Psoas muscle (tissue), 8 donors: ENCODE measurements at places on chromosomes 16 and 17. TPM values are rescaled to one million over a fixed set of nuclear protein-coding genes. Genes with fewer than 3 reads are reported as not detected.

Gene FBXW10B
- total RNA-seq = 1.3 TPM

- no peaks in the 10 kb centered on the region for H3K36me3 ChIP-seq
- H3K27ac ChIP-seq = no peak overlapping the region
- peaks cover 23% of the 10 kb centered on the region for H3K27me3 ChIP-seq
- H3K4me1 ChIP-seq = no peaks in the 10 kb centered on the region
Observed at GRCh38 chr17:72135546-72136325, 14.9 kb downstream of the SOX9 start.

Gene SLC5A10
- total RNA-seq = not detected

- no peaks in the 10 kb centered on the region for H3K4me1 ChIP-seq
- no peak overlapping the region for H3K4me3 ChIP-seq
- H3K27me3 ChIP-seq = peaks cover under 1% of the 10 kb centered on the region
- no peak overlapping the region for H3K27ac ChIP-seq
Observed at GRCh38 chr16:24430954-24431760, 108.2 kb upstream of the RBBP6 start.

Gene NHLRC4
- total RNA-seq = 0.39 TPM

DNA sequence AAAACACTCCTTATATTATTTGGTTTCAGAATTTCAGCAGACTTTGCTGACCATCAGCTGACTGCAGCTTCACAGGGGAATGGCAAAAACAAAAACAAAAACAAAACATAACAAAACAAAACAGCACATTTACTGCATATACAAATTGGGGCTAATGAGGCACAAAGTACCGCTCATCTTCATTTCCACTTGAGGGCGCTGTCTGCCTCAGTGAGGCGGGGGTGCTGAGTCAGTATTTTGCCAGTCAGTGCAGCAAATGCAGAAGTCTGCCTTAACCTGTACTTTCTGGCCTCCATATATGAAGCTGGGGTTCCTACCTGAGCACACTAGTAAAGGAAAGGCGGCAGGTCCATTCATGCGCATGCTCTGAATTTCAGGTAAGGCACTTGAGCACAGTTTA, 13.5 kb upstream of the DYNLRB2 start:
- no peak overlapping the region for H3K27ac ChIP-seq
- H3K36me3 ChIP-seq = no peaks in the 10 kb centered on the region
- H3K4me3 ChIP-seq = no peak overlapping the region
- peaks cover 4% of the 10 kb centered on the region for H3K27me3 ChIP-seq
- H3K4me1 ChIP-seq = no peaks in the 10 kb centered on the region
- no peak for DNase-seq

DNA sequence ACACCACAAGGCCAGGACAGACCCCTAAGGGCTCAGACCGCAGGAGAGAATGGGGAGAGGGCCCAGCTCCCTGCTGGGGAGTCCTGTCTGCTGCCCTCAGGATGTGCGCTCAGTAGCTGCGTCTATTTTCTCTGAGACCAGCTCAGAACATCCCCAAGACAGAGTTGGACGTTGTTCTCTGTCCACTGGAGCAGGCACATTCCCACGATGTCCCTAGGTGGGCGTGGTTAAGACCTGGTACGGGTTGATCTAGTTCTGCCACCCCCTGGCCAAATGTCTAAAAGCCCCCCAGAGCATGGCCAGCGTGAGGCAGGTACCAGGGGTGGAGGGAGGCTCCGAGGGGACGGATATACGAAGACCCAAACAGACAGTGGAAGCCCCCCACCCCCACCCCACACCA, 842 bp upstream of the CALB2 start:
- peaks cover 5% of the 10 kb centered on the region for H3K4me1 ChIP-seq
- no peak overlapping the region for H3K4me3 ChIP-seq
- DNase-seq = no peak
- H3K36me3 ChIP-seq = no peaks in the 10 kb centered on the region
- H3K27me3 ChIP-seq = no peaks in the 10 kb centered on the region

DNA sequence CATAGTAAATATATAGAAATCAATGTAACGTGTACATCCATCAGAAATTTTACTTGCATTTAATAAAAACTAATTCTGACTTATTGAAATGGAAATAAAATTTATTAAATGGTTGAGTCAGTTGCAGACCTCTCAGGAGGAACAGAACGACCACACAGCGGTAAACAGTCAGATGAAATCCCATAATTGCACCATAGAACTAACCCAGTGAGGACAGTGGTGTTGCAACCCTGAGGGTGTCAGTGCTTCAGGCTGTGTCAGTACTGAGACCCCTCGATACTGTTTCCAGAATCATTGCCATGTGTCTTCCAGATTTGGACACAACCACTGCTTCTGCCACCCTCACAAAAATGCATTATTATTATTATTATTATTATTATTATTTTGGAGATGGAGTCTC, 29.0 kb upstream of the SSTR2 start:
- peaks cover 4% of the 10 kb centered on the region for H3K27me3 ChIP-seq
- no peak overlapping the region for H3K27ac ChIP-seq
- H3K4me3 ChIP-seq = no peak overlapping the region
- no peaks in the 10 kb centered on the region for H3K36me3 ChIP-seq
- H3K4me1 ChIP-seq = no peaks in the 10 kb centered on the region

- peak; percentile 78 for DNase-seq
- H3K27me3 ChIP-seq = no peaks in the 10 kb centered on the region
- H3K27ac ChIP-seq = peak overlapping the region; percentile 99
- H3K4me3 ChIP-seq = peak overlapping the region; percentile 72
Observed at GRCh38 chr17:81939881-81940385, 2.8 kb upstream of the PYCR1 start.

Gene CDH1
- total RNA-seq = 0.24 TPM

GRCh38 chr16:23896832-23897821, 61.3 kb downstream of the PRKCB start:
- no peak overlapping the region for H3K4me3 ChIP-seq
- DNase-seq = no peak
- no peaks in the 10 kb centered on the region for H3K27me3 ChIP-seq
- H3K4me1 ChIP-seq = no peaks in the 10 kb centered on the region

Gene SULT1A1
- 22.8 TPM for total RNA-seq

GRCh38 chr17:76989519-76989918, 121.3 kb downstream of the MGAT5B start:
- H3K4me1 ChIP-seq = no peaks in the 10 kb centered on the region
- H3K4me3 ChIP-seq = no peak overlapping the region
- H3K27me3 ChIP-seq = peaks cover 19% of the 10 kb centered on the region
- DNase-seq = no peak
- H3K27ac ChIP-seq = no peak overlapping the region

DNA sequence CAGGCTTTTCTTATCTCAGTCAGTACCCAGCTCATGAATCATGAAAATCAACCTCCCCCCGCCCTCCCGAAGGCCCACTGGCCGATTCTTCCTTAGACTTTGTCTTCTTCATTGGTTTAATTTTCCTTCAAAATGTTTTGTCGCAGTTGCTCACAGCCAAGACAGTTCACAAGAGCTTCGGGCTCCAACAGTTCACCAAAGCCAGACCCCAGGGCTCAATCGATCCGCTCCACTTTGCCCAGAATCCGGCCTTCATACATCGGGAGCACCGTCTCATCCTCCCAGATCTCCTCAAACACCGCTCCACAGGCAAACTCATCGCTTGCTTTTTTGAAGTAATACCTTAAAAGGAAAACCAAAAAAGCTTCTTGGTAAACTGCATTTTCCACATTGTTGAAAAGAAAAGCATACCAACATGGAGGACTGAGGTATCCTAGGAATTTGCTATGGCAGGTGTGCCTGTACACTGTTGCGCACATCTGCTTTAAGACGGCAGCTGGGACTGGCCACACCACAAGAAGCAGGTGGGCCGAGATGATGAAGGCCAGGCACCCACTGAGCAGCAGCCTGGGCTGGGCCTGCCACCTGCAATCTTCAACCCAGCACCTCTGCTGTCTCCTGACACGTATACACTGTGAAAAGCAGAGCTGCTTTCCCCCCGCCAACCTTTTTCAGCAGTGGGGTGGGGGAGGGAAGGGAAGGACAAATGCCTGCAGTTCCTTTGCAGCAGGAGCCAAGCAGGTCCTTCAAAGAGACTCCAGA, 31.5 kb downstream of the AXIN2 start:
- H3K4me3 ChIP-seq = no peak overlapping the region
- H3K36me3 ChIP-seq = peaks cover 69% of the 10 kb centered on the region
- no peak overlapping the region for H3K27ac ChIP-seq
- no peak for DNase-seq
- H3K4me1 ChIP-seq = peaks cover 11% of the 10 kb centered on the region

- no peaks in the 10 kb centered on the region for H3K27me3 ChIP-seq
- H3K4me3 ChIP-seq = peak overlapping the region; percentile 7
Observed at GRCh38 chr16:9097266-9098219, 6.1 kb downstream of the HAPSTR1 start.

GRCh38 chr16:50900391-50900942, 158.6 kb downstream of the CYLD start:
- H3K36me3 ChIP-seq = no peaks in the 10 kb centered on the region
- no peaks in the 10 kb centered on the region for H3K4me1 ChIP-seq
- DNase-seq = no peak
- H3K4me3 ChIP-seq = no peak overlapping the region

- no peak overlapping the region for H3K27ac ChIP-seq
- no peaks in the 10 kb centered on the region for H3K36me3 ChIP-seq
- no peak for DNase-seq
- no peaks in the 10 kb centered on the region for H3K4me1 ChIP-seq
- H3K27me3 ChIP-seq = no peaks in the 10 kb centered on the region
- H3K4me3 ChIP-seq = no peak overlapping the region
Observed at GRCh38 chr17:27654136-27654535, 23.1 kb downstream of the LGALS9 start.

DNA sequence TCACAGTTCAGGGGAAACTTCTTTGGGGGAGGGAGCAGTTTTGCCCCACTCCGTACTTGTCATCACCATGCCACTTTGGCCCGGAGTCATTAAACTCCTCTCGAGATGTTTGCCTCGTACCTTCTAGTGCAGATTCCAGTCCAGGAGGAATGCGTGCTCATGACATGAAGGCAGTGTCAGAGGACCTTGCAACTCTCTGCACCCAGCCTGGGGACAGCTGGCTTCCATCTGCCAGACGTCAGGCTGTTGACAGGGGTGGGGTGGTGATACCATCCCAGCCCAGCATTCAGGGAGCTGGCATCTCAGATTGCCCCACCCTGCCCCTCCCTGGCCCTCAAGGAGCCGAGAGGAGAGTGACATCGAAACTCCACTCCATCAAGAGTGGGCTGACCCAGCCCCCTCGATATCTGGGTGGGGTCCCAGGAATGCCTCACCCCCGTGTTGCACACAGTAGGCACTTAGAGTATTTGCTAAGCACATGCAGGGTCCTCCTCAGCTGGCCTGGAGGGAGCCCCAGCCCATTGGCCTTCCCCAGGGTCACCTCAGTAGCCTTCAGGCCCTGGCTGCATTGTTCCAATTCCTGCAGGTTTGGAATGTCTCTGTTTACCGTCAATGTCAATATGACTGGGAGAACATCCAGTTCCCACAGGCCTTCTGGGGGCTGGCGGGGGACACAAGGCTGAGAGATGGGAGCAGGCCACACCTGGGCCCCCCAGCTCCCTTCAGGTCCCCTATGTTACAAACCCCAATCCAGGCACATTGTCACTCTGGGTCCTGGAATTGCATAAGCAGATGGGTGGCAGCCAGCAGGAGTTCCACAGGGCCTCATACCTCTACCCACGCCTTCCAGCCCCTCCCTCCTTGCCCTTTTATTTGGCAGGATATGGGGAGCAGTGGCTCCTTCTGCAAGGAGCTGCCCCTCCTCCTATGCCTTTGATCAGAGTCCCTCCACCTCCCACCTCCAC, 21.3 kb upstream of the EMP2 start:
- H3K27me3 ChIP-seq = no peaks in the 10 kb centered on the region
- DNase-seq = no peak
- H3K4me3 ChIP-seq = no peak overlapping the region
- no peak overlapping the region for H3K27ac ChIP-seq
- peaks cover 6% of the 10 kb centered on the region for H3K4me1 ChIP-seq
- no peaks in the 10 kb centered on the region for H3K36me3 ChIP-seq

GRCh38 chr17:60260540-60260939, 110.8 kb downstream of the CA4 start:
- no peaks in the 10 kb centered on the region for H3K4me1 ChIP-seq
- peaks cover 82% of the 10 kb centered on the region for H3K36me3 ChIP-seq
- H3K27me3 ChIP-seq = no peaks in the 10 kb centered on the region
- H3K4me3 ChIP-seq = no peak overlapping the region
- DNase-seq = no peak
- H3K27ac ChIP-seq = no peak overlapping the region

DNA sequence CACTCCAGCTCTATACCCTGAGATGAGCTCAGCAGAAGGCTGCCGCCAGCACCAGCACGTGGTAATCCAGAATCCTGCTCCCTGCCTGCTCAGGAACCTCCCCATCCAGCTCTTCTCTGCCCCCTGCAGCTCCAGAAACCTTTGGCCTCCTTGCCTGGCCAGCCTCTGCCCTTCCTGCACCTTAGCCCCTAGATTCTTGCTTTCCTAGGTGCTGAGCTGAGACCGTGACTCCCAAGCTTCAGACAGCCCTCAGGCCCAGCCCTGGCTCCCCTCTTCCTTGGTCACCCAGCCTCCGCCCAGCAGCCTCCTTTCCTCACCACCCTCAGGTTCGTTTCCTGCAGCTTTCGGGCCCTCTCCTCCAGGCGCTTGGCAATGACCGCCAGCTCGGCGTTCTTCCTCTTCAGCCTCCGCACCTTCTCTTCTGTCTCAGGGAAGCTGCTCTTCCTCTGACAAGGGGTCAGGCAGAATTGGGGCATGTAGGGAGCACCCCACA, 2.6 kb downstream of the TSPOAP1 start:
- H3K27ac ChIP-seq = no peak overlapping the region
- H3K4me3 ChIP-seq = no peak overlapping the region
- no peak for DNase-seq
- H3K36me3 ChIP-seq = no peaks in the 10 kb centered on the region

- no peak for DNase-seq
- no peaks in the 10 kb centered on the region for H3K36me3 ChIP-seq
- no peak overlapping the region for H3K27ac ChIP-seq
- H3K4me3 ChIP-seq = no peak overlapping the region
- H3K4me1 ChIP-seq = no peaks in the 10 kb centered on the region
- H3K27me3 ChIP-seq = peaks cover under 1% of the 10 kb centered on the region
Observed at GRCh38 chr17:66811683-66812054, 23.2 kb upstream of the CACNG5 start.

Gene KRT17
- not detected for total RNA-seq

GRCh38 chr17:41377546-41377945, 4.6 kb downstream of the KRT34 start:
- no peak for DNase-seq
- no peaks in the 10 kb centered on the region for H3K27me3 ChIP-seq
- H3K4me1 ChIP-seq = no peaks in the 10 kb centered on the region
- no peak overlapping the region for H3K4me3 ChIP-seq

DNA sequence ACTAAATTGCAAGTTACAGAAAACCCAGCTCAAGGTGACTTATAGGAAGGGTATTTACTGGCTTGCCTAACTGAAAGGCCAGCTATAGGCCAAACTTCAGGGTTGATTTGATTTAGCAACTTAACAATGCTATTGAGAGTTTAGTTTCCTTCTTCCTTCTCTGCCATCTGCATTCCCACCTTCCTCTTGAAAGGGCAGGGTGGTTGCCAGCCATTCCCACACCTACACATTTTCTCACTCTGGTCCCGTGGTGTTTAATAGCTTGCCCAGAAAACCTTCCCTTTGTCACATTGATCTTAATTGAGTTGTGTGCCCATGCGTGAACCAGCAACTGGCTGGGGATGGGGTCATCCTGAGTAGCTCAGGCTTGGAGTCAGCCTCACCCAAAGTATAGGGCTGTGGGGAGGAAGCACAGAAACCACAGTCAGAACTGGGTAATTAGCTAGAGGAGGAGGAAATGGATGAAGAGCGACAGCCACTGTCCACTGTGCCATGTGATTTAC, 194.7 kb downstream of the SPECC1 start:
- no peak overlapping the region for H3K27ac ChIP-seq
- H3K4me1 ChIP-seq = no peaks in the 10 kb centered on the region
- no peaks in the 10 kb centered on the region for H3K27me3 ChIP-seq
- no peak overlapping the region for H3K4me3 ChIP-seq

Gene THOC6
- total RNA-seq = 34.4 TPM
